T follicular helper cell (primary cell): ENCODE measurements at places on chromosomes 3 and 15.

GRCh38 chr15:41022487-41023090 lies 69.3 kb downstream of the CHAC1 start:
- DNase-seq, result peak; percentile 11

- DNase-seq, result no peak
Observed at GRCh38 chr3:117184574-117184973, 475.0 kb downstream of the TUSC7 start.

- DNase-seq, result peak; percentile 49
Observed at GRCh38 chr15:68055224-68055705, 1.1 kb downstream of the PIAS1 start.

- DNase-seq, result no peak
Observed at GRCh38 chr3:96086018-96086417, 728.4 kb upstream of the EPHA6 start.
